ENCODE measurements at places on chromosomes 1 and 21.

DNA sequence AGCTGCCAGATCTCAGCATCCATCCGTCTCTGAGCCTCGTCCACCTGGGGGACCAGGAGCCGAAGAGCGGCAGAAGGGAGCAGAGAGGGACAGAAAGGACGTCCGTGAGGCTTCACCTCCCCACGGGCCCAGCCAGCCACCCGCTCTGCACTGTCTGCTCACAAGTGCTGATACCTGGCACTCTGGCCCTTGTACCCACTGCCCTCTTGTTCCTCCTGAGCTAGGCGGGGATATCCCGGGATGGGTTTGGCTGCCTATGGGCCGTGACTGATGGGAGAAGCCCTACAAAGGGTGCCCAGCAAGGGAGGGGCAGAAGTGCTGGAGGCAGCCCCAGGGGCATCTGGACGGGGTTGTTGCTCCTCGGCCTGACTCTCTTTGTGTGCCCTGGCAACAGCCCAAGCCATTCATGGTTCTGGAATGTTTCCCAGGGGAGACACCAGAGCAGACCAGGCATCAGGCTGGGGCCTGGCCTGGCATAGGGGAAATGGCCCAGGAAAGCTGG is 57.6 kb downstream of the LDLRAD2 start:
- peak; percentile 69 for DNase-seq

DNA sequence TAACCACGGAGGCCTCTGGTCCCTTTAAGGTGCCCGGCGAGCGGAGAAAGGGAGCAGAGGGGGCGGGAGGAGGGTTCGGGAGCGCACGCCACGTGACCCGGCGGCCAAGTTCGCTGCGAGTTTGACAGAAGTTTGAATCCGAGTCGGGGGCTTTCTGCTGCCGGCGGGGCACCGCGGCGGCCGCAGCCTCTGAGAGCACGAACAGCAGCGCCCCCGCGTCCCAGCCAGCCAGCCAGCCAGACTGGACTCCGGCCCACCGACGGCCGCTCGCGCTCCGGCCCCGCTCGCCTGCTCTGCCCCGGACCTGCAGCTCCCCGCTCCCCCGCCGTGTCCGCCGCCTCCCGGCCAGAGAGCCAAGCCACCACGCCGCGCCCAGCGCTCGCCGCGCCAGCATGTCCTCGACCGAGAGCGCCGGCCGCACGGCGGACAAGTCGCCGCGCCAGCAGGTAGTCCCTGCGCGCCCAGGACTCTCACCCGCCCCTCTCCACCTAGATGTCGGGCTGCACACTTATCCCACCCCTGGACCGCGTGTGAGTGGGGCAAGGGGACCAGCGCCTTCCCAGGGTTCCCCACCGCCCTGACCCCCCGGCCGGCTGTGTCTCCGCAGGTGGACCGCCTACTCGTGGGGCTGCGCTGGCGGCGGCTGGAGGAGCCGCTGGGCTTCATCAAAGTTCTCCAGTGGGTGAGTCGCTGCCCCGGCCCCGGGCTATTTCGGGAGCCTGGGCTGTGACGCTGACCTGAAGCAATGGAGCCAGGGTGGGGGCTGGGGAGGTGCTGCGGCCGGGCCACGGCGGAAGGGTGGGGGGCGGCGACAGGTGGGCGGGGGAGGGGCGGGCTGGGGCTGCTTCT is at the start of gene SYPL2:
Gene SYPL2, plus strand, starts transcription at position 95 of the 849 bp plus-strand sequence. Its CDS starts 298 bp downstream, at position 393.
- no peak for DNase-seq

GRCh38 chr1:26684763-26685508 is 10.9 kb upstream of the ARID1A start:
- no peak for DNase-seq

DNA sequence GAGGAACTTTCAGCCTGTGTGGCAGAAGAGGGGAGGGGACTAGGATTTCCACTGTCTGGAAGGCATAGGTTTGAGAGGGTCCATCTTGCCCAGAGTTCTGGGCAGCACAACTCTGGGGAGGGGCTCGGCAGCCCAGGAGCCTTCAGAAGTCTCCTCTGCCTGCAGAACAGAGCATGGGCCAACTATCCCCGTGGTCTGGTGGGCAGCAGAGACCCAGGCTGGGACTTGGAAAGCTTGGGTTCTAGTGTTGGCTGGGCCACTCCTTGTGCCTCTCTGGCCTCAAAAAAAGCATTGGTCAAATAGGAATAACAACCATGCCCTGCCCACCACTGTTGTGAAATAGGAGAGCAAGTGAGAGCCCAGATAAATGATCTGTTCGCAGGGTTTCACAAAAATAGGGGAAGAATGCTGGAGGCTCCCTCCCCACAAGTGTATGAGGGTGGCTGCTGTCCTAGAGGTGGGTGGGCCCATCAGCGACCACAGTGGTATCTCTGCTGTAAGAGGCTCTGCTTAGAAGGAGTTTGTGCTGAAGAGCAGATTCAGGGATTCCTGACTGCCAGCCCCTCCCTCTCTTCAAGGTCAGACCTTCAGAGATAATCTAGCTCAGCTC is 8.9 kb downstream of the EPHA10 start:
- no peak for DNase-seq

Data from NCI-H2107 (cell line).